ENCODE measurements at places on chromosomes 13 and 19.

DNA sequence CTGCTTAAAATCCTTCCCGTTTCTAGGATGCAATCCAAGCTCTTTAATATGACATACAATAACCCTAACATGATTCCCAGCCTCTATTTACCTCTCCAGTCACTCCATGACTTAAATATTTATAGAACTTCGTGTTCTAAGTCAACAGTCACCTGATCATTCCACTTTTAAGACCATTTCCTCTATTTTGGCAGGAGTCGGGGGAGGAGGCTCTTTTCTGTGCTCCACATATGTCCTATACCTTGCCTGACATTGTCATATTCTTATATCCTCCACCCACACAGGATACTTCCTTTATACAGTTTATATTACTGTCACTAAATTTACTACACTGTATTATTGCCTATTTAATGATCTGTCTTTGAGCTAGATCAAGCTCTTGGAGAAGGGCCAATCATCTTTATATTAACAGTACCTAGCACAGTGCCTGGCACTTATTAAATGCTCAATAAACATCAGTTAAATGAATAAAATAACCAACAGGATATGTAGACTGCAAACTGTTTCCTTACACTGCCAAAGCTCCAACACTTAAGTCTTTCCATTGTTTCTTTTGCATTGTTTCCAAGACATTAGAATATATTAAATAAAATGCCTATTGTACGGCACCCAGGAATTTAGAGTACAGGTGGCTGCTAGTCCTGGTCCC, 2.7 kb downstream of the ARGLU1 start:
- no peak for DNase-seq

DNA sequence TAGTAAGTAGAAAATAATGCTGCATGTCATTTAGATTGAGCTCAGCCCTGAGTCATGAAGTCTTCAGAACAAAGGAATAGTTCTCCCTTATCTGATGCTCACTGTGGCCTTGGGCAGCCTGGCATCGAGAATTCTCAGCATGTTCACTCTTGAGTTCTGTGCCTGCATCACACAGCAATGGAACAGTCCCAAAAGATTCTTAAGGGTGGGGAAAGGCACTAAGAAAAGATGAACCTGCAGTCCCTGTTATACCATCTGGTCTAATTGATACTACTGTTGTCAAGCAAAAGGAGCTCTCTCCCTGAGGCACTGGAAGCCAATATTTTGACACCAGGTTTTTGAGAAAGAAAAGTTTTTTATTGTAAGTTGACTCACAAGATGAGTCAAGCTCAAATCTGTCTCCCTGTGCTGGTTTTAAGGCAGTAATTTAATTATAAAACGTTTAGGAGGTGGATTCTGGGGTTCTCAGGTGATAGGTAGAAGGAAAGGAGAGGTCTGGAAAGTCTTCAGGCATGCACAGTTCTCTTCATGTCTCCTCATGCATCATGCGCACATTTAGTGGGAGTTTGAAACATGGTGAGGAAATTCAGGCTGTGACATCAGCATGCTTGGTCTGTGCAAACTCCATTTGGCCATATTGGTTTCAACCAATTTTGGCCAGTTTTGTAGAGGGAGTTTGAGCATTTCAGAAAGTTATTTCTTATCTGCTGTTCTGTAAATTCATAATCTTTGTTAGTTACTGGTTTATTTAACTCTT, 38.1 kb upstream of the ZNF766 start:
- no peak for DNase-seq

DNA sequence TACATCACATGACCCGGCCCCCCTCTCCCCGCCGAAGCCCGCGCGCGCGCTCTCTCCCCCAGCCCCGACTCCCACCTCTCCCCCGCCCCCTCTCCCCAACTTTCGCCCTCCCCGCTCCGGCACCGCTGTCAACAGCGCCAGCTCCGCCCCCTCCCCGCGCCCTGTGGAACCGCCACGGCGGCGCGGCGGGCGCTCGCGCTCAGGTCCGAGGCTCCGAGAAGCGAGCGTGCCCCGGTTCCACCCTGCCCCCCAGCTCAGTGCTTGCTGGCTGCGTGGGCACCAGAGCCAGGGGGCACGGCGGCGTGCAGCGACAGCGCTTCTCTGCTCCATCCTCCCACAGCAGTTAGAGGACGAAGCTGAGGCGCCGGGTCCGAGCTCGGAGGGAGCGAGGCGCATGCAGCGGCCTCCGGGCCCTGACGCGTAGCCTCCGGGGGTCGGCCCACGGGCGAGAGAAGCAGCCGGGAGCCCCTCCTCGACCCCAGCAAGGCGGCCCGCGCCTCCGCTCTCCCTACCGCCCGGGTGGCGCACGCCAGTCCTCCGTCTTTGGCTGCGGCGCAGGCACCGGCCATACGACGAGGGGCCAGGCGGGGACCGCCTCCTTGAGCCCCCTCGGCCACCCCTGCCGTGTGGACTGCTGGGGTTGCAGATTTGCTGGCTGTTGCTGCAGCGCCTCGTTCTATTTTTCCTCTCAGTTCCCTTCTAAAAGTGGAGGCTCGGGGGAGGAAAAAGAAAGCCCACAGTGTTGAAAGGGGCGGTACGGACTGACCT, 109.5 kb downstream of the KCNRG start:
- DNase-seq: no peak

GRCh38 chr19:40932008-40932959, 50.3 kb upstream of the CYP2A7 start:
- no peak for DNase-seq

GRCh38 chr13:18960637-18961227, 220.9 kb downstream of the TUBA3C start:
- DNase-seq: no peak

- no peak for DNase-seq
Measured at GRCh38 chr19:48683349-48683748, 10.5 kb upstream of the NTN5 start.

DNA sequence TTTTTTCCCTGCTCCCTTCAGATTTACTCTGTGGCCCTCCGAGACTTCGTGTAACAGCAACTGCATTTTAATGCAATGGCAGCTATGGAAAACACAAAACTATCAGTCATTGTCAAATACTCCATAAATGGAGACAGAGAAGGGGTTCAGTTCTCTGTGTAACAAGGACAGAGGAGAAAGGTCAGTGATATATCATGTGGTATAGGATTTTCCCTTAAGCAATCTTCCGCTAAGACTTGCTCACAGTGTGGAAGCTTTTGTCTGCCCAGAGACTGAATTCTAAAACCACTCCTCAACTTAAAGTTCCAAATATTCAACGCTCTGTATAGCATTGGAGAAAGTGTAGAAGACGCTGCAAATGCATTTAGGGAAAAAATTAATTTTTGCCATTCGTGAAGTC, 111.3 kb upstream of the EDNRB start:
- no peak for DNase-seq

- DNase-seq: no peak
Measured at GRCh38 chr19:18975869-18976268, 34.9 kb upstream of the HOMER3 start.

GRCh38 chr19:44847144-44848035, 1.3 kb downstream of the NECTIN2 start:
- no peak for DNase-seq

GRCh38 chr13:59641261-59641660, 522.5 kb downstream of the DIAPH3 start:
- DNase-seq: no peak

DNA sequence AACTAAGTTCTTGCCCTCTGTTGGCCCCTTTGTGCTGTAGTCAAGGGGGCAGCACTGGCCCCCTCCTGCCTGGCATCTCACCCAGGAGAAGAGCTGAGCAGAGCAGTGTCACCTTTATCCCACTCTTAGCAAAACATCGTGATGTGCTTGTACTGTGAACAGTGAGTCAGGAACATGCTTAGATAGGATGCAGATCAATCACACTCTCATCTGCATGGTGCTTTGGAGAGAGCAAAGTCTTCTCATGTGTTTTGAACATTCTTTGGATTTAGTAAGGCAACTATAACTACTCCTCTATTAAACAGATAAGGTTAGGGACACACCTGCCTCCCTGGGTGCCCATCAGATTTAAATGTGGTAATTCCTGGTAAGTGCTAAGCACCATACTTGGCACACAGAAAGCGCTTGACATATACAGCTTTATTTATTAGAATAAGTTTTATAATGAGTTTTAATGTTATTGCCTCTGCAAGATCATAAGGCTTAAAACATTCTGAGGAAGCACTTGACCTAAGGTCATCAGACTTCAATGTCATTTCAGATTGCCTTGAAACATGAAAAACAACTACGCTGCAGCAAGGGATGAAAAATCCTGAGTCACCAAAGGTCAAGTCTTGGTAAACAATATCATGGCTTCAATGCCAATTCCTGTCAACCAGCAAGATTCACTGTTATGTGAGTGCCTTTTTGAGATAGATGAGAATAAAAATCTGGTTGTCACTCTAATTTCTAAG, 82.4 kb upstream of the IRS2 start:
- no peak for DNase-seq

GRCh38 chr13:66154976-66155375, 1075.2 kb downstream of the PCDH9 start:
- DNase-seq: no peak

- DNase-seq: no peak
Measured at GRCh38 chr19:35596366-35596999, 10.5 kb downstream of the PMIS2 start.

DNA sequence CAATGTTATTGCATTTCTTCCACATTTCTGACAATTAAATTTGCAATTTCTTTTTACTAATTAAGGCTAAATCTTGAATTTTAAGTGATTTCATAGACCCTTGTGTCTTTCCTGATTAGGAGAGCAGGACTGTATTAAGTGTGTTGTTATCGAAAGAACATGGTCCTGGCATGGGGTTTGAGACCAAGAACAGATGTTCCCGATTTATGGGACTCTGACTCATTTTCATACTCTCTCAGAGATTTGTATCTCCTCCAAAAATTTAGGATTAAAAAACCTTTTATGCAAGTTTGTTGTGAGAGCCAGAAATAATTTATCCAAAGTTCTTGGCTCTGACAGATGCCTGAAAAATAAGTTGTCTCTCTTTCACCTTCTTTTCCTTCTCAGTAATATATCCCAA, 589.3 kb upstream of the ARGLU1 start:
- DNase-seq: no peak

GRCh38 chr13:24557081-24557480, 44.5 kb upstream of the PARP4 start:
- DNase-seq: no peak

DNA sequence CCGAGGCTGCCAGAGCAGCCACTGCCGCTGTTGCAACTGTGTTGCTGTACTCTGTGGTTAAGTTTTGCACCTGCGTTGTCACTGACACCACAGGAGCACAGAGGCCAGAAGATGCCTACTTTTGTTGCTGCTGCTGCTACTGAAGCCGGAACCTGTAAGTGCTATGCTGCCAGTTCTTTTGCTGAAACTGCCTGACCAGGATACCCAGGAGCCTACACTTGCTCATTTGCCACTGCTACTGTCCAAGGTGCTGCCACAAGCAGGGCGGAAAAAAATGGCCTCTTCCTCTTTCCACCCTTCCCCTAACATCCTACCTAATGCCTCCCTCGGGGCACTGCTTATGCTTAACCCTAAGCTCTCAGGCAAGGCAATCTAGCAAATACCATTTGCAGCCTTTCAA, 29.0 kb upstream of the NBEA start:
- no peak for DNase-seq

DNA sequence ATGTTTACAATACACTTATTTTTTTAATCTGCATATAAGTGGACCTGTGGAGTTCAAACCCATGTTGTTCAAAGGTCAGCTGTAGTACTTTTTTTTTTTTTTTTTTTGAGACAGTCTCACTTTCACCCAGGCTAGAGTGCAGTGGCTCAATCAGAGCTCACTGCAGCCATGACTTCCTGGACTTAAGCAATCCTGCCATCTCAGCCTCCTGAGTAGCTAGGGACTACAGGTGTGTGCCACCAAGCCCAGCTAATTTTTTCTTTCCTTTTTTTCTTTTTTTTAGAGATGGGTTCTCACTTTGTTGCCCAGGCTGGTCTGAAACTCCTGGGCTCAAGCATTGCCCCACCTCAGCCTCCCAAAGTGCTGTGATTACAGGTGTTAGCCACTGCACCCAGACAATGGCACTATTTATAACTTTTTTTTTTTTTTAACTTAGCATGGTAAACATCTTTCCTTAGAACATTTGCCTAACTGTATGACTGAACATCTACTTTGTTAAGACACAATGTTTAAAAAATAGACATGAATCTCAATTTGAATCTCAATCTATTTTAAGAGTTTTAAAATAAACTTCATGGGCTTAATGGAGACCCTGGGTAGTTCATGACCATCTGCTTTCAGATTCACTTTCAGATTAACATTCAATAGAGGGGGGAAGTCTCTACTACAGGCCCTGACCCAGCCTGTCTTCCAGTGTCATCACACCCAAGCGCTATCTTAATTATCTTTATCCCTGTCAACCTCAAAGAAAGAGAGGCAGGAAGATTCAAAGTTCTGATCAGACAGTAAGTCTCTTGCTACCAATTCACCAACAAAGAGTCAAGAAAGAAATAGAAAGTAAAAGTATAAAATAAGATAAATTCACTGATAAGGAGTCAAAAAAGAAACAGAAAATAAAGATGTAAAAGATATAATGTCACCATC, 97.7 kb upstream of the DOCK9 start:
- no peak for DNase-seq

- no peak for DNase-seq
Measured at GRCh38 chr19:18392926-18393325, 4.5 kb downstream of the LRRC25 start.

DNA sequence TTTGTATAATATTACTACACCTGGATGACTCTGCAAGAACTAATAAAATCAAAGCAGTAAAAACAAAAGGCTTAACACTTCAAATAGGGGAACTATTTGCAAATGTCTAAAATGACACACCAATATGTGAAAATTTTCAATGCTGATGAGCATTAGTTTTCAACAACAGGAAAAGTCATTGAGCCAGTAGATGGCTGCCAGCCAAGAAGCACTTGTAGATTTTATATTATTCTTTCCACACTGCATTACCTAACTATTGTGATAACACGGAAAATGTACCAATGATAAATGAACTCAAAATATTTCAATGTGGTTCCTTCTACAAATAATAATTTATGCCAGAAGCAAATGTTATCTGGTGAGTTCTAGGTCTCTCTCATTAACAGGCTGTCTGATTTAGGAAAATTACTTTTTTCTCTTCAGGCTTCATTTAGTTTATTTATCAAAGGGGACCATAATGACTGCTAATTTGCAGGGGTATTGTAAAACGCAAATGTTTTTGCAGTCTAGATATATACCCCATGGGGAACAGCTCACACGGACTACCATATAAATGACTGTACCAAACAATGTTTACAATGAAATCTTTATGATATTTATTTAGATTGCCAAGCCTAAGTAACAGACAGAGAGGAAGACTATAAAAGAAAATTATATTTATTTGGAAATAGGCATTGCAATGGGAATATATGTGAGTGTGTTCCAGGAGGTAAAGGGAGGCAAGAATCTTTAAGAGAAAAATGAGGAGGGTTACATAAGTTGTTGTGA, 407.8 kb downstream of the LIG4 start:
- peak; percentile 90 for DNase-seq

GRCh38 chr13:110576070-110576394, 14.5 kb upstream of the RAB20 start:
- no peak for DNase-seq

DNA sequence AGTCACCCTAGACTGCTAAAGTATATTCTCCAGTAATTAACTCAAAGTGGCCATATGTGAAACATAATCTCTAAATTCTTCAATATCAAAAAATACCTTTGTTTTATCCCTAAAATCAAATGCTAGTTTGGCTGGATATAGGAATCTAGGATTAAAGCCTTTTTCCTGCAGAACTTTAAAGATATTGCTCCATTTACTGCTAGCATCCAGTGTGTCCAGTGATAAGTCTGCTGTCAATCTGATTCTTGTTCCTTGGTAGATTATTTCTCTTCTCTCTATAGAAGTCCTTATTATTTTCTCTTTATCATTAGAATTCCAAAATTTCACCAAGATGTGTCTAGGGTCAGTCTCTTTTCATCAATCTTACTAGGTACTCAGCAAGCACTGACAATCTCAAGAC, 384.6 kb downstream of the FGF14 start:
- no peak for DNase-seq

All from NCI-H2081 (cell line).